ENCODE measurements at places on chromosomes 6 and 20.

- DNase-seq: no peak
These were observed 177.3 kb upstream of the TENT5A start for GRCh38 chr6:81929828-81930227.

GRCh38 chr20:62433658-62434497, 6.5 kb upstream of the RBBP8NL start:
- peak; percentile 45 for DNase-seq

- peak; percentile 24 for DNase-seq
These were observed 106.2 kb downstream of the LCA5 start for GRCh38 chr6:79430913-79431536.

- DNase-seq: no peak
These were observed 139.1 kb downstream of the KIF16B start for GRCh38 chr20:16434062-16434664.

GRCh38 chr6:50848989-50849795, 30.5 kb downstream of the TFAP2B start:
- DNase-seq: no peak

DNA sequence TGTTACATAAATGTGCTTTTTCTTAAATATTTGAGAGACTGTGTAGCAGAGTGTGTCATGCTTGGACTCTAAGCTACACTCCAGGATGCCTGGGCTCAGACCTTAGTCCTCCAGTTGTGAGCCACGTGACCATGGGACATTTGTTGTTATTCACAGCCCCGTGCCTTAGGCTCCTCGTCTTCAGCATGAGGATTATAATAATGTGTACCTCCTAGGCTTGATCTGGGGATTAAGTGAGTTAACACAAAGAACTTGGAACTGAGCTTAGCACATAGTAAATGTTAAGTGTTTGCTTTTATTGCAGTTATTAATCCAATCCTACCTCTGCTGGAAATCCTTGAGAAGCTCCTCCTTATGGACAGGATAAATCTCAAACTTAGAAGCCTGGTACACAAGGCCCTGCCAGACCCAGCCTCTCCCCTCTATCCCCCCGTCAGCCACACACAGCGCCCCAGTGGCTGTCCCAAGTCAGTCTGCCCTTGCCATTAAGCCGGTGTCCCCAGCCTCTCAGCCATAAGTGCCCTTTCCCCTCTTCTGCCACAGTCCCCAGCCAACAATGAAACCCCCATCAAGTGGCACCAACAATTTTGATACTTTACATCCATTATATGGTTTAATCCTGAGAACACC, 177.5 kb downstream of the TMEM242 start:
- DNase-seq: no peak

DNA sequence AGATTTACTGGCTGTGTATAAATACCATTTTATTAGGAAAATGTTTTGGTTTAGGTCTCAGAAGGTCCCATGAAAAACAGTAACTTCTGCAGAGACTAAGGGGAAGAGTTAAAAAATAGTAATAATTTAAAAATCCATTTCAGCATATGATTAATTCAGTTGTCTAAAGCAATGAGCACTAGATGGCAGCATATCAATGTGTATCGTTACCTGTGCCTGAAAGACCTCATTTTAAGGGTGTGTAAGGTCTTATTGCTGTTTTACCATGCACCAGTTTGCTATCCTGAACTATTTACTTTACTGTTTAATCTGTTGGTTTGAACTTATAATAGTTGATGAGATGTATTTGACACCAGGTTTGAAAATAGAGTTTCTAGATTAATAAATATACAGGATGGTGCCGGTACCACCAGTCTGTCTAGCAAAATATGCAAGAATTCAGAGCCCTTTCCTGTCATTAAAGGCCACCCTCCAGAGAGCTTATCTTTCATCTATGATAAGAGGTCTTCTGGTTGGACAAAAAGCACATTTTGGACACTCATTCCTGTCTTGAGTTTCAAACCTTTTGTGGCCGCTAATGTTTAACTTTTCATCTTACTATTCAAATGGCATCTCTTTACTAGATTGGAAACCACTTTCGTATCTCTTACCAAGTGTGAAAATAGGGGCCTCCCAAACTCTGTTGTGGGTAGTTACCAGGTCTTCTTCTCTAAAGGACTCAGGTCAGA, 8.9 kb upstream of the AHI1 start:
- DNase-seq: peak; percentile 58

DNA sequence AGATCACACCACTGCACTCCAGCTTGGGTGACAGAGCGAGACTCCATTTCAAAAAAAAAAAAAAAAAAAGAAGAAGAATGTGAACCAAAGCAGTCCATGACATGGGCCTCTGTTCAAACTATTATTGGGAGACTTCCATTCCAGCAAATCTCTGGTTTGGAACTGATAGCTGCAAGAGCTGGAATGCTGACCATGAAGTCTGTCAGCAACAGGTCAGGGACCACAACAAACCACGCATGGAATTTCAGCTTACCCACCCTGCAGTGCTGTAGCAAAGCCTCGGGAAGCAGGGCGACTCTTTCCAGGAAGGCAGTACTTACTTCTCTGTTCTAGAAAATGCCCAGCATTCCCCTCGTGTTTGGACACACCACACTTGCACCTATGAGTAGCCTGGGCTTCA, 34.1 kb upstream of the TBC1D7 start:
- no peak for DNase-seq

DNA sequence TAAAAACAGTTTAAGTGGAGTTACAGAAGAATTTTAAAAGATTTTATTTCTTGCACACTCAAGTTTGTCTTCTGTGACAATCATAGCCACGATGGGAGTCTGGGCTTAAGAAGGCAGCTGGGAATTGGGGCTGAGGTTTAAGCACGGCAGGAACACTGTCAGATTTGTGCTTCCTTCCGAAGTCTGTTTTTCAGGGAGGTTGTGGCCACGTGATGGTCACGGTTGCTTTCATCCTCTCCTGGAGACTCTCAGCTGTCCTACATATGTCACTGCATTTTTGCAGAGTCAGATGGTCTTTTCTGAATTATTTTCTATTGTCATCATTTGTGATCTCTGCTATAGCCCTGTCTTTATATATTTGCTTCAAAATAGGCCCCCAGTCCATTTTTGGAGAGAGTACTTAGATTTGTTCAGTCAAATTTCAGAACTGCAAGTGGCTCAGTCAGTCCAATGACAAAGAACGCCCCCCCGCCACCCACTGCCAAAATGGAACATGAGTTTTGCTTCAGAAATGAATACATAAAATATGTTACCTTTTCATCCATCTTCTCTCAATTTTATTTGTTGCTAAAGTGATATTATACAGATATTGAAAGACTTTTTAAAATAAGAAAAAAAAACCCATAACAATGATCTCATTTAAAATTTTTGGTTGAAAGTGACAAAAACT, 111.8 kb upstream of the ZFP64 start:
- no peak for DNase-seq

DNA sequence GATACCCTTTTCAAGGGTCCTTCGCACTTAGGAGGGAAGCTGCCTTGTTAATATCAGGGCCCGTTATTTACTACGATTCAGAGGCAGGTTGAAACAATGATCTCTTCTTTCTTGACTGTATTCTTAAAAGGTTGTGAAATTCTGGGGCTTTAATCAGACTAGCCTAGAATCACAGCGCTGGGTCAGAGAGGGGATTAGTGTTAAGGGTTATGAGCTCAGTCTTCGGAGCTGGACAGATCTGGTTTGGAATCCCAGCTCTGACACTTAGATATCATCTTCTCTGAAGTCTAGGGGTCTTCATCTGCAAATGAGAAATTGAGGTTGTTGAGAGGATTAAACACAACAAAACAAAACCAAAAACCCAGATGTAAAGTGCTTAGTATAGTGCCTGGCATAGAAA, 77.4 kb downstream of the CD83 start:
- DNase-seq: no peak
